ENCODE measurements at places on chromosomes 6 and 20.

DNA sequence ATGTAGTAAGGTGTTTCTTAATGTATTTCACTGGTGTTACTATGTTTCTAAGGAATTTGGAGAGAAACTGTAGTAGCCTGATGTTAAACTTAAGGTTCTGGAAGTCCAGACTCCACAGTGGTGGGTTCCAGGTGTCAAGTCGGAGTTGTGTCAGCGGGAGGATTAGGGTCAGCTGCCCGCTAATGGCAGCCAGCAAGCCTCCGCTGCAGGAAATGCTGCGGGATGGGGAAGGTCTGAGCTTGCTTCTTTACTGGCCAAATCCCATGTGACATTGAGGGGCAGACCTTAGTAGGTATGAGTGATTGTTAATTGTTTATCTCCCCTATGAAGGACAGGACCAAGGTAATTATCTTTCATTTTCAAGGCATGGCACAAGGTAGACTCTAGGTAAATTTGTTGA is 3.7 kb upstream of the ARID1B start:
- DNase-seq = no peak

GRCh38 chr6:99434702-99435530 is 9.8 kb upstream of the PNISR start:
- DNase-seq = no peak

DNA sequence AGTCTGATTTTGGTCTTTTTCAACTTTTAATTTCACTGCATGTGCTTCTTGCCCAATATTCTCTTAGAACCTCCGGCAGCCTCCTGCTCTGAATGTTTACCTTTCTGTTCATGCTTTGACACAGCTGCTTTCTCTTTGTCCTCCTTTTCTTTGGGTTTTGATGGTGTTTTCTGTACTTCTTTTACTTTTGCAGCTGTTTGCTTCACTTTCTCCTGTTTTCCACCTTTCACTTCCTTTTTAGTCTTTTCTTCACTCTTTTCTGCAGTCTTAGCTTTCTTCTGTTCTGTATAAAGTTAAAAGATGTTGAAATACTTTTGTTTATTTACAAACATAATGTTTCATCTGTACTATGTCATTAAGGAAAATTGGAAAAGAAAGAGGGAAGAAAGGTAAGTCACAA is 133.1 kb downstream of the TRDN start:
- no peak for DNase-seq

DNA sequence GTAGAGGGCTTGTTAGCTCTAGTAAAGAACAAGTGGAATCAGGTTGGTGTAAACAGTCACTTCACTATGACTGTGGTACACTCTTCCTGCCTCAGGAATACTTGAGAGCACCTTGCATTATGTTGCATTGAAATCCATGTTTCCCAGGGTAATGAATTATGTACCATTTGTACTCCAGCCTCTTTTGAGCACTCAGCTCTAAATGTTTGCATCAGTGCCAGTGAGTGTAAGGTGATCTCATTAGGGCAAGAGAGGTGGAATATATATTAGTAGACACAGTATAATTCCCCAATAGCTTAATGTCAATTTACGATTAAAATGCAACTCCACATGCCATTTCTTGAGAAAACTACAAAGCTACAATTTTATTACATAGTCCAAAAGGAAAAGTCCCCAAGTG is 319.6 kb upstream of the POU3F2 start:
- no peak for DNase-seq

DNA sequence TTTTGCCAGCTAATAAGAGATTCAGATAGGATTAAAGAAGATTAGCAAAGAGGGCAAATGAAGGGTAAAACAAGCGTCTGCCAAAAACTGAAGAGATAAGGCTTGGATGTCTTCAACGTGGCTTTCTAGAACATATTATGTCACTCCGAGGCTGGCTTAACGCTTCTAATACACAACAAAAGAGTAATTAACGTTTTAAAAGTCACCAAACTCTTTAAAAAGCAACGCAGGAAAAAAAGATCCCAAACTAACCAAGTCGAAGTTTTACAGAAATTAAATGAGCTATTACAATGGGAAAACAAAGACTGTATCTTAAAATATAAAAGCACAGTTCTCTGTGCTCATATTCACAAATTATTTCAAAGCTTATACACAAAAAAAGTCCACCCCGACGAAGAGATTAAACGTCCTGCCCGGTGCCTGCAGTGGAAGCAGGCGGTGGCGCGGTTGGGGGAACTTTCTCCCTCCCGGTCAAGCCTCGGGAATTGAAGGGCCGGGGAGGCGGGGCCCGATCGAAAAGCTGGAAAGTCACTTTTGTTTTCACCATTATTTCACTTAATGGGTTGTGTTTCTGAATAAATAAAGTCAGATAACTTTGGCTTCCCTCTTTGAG is 1.2 kb downstream of the MAK start:
- DNase-seq = no peak

GRCh38 chr6:31114970-31115849 is 610 bp downstream of the PSORS1C1 start:
- DNase-seq = no peak

- no peak for DNase-seq
Observed at GRCh38 chr20:44696315-44696714, 18.9 kb upstream of the CCN5 start.

- no peak for DNase-seq
Observed at GRCh38 chr6:24228681-24229255, 102.8 kb downstream of the NRSN1 start.

GRCh38 chr6:119110601-119111548 is 32.4 kb upstream of the FAM184A start:
- no peak for DNase-seq

DNA sequence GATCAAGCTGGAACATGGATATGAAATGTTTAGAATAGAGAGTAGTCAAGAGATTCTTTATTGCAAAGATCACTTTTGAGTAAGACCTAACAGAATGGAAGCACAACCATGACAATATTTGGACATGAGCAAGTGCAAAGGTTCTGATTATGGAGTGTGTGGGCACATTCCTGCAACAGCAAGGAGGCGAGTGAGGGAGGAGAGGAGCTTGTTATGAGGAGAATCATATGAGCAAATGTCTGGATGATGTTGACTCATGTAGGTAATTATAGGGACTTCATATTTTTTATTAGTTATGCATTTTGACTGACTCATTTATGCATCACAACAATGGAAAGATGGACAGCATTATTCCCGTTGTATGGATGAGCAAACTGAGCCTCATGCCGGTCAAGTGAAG is 100.8 kb upstream of the SLC35B3 start:
- DNase-seq = no peak

DNA sequence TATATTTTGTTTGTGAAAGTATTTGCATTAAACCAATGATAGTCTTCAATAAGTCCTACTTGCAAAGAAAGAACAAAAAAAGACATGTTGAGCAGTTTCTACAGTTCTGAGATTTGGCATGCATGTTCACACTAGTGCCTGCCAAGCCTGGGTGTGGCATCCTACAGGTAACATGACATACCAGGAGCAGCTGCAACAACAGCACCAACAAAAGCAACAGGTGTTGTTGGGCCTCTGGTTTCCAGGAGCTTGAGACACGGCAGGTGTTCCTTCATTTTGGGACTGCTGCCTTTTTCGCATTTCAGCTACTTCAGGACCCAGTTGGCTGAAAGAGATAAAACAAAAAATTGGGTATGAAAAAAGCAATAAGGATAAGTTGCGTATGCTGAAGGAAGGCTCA is 41.2 kb upstream of the MTRF1L start:
- no peak for DNase-seq

GRCh38 chr6:110748453-110748852 is 66.8 kb downstream of the CDK19 start:
- DNase-seq = no peak

DNA sequence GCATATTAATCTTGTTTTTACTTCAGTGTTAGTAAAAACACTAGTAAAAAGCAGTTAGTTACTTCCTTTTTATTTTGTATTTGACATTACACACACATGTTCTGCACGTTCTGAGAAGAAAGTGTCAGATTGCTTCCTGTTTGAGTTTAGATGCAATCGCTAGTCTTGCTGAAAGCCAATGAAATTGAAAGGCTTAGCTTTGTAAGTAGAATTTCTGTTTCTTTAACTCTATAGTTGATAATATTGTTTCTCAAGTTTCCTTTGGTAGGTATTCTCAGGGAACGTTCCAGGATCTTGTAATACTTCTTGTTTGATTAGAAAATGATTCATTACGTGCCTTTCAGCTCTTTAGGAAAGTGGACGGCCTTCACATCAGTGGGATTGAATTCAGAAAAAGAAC is 55.0 kb downstream of the CDKAL1 start:
- no peak for DNase-seq

- no peak for DNase-seq
Observed at GRCh38 chr6:128676456-128676855, 156.1 kb upstream of the PTPRK start.

DNA sequence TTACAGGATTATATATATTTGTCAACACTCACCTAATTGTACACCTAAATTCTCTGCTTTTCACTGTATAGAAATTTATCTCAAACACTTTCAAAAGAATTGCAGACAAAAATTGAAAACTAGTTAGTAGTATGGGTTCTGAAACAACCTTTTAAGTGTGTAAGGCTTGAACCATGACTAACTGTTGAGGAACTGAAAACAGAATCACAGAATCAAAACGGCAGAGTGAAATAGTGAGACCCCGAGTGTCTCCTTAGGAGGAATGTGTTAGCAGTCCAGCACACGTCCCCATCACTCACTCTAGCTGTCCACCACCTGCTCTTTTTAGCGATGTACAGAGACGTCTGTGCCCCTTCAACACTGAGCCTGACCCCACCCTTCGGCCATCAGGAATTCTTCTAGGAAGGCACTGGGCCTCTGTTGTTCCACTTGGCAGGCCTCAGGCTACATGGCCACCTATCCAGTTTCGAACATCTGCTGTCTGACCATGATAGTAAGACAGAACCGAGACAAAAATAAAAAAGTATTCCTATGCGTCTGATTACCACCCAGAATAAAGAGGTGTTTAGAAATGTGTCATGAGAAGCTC is 227.4 kb downstream of the C6orf118 start:
- no peak for DNase-seq

GRCh38 chr6:92945799-92946198 is 473.6 kb downstream of the EPHA7 start:
- DNase-seq = no peak

DNA sequence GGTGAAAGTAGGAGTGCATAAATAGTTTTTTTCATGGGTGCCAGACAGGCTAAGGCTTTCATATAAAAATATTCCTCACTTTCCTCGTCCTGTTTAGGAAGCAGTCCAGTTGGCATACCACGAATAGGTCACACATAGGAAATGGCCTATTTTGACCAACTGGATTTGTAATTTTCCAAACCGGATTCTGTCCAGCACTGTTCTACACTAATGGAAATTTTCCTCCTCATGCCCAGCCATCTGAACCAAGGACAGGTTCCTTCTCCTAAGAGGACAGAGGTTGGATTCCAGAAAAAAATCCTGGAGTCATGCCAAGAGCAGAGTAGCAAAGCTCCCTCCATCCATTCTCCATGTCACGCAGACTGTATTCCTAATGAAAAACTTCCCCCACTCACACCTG is 43.1 kb downstream of the PANK2 start:
- DNase-seq = no peak

GRCh38 chr20:37053230-37053950 is 42.4 kb downstream of the RBL1 start:
- no peak for DNase-seq

- no peak for DNase-seq
Observed at GRCh38 chr6:74167511-74167910, 471.5 kb downstream of the CD109 start.

- DNase-seq = no peak
Observed at GRCh38 chr20:45407067-45407745, 883 bp upstream of the DBNDD2 start.

DNA sequence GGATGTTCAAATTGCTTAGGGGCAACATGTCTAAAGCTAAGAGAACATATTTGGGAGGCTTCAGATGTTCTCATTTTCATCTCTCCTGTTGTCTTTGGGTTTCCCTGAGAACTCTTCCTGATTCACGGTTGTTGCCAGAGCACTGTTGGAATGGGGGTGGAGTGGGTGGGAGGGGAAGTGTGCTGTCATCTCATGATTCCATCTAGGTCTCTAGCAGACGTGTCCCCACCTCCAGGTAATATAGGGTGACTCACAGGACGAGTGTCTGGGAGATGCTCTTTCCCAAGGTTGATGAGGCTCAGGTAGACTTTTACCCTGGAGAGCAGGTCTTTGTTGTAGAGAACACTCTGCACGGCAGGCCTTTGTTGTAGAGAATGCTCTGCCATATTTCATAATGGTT is 636.9 kb downstream of the QKI start:
- DNase-seq = no peak

GRCh38 chr20:33437141-33437911 is 6.2 kb downstream of the SNTA1 start:
- DNase-seq = no peak

GRCh38 chr20:13681248-13682125 is 42.8 kb upstream of the TASP1 start:
- no peak for DNase-seq

DNA sequence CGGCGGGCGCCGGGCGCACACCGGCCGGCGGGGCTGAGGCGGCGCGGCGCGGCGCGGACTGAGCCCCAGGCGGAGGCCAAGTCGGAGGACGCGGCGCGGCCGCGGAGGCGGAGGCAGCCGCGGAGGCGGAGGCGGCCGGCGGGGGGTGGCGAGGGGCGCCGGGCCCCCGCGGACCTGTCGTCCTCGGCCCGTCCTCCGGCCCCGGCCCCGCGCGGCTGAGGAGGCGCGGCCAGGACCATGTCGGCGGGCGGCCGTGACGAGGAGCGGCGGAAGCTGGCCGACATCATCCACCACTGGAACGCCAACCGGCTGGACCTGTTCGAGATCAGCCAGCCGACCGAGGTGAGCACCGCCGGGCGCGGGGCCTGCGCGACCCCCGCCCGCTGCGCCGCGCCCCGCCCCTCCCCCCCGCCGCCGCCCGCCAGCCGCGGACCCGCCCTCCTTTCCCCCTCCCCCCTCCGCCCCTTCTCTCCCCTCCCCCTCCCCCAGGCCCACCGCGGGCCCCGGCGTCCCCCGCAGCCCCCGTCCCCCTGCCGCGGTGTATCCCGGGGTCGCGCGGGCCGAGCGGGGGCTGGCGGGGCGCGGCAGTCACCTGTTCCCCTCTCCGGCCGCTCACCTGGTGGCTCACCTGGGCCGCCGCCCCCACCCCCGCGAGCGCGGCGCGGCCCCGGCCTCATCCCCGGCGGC is at the start of gene AFDN:
TSS of gene AFDN (plus strand) at position 16 of the 687 bp plus-strand sequence. CDS start at position 238, 222 bp downstream.
- no peak for DNase-seq

GRCh38 chr6:26195376-26195923 is 108.2 kb downstream of the HFE start:
- peak; percentile 60 for DNase-seq

- no peak for DNase-seq
Observed at GRCh38 chr6:11833626-11834592, 55.3 kb upstream of the ADTRP start.

GRCh38 chr20:57229490-57229889 is 37.0 kb downstream of the BMP7 start:
- no peak for DNase-seq

- DNase-seq = no peak
Observed at GRCh38 chr6:166010136-166010960, 157.3 kb downstream of the TBXT start.

DNA sequence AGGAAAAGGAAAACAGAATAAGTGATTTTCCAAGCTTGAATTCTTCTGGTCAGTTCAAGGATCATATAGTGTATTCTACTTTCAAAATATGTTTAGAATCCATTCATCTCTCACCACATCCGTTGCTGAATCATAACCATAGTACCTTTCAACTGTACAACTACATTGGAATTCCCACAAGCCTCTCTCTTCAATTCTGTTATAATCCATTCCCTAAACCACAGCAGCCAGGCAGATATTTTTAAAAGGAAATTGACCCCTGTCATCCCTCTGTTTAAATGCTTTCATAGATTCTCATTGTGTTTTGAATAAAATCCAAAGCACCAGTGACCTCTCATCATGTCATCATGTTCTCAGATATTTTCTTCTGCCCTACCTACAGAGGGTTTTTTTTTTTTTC is 412.7 kb downstream of the GRIK2 start:
- DNase-seq = no peak

Data from stimulated activated CD4-positive, alpha-beta T cell treated with anti-CD3 and anti-CD28 coated beads, Interleukin-15, amount 100 ng/mL, for 1 hour (primary cell).